Pericardium fibroblast (primary cell): ENCODE measurements at places on chromosomes 7 and 10. TPM values are rescaled to one million over a fixed set of nuclear protein-coding genes. Genes with fewer than 3 reads are reported as not detected.

Gene SLC35B4
- 8.2 and 9.1 TPM in 2 replicates for total RNA-seq

Gene CACNB2
- 1.2 and 1.9 TPM in 2 replicates for total RNA-seq

Gene LRIT1
- total RNA-seq: not detected in 2 replicates

Gene CHST15
- 7.3 and 20.4 TPM in 2 replicates for total RNA-seq

Gene FEZF1
- total RNA-seq: not detected in 2 replicates

Gene TMEM176B
- total RNA-seq: 2.2 and 12.2 TPM in 2 replicates

Gene GTF2IRD2
- total RNA-seq: 3.5 and 6.5 TPM in 2 replicates

Gene CCDC172
- total RNA-seq: not detected in 2 replicates

Gene PNLIPRP2
- not detected in 2 replicates for total RNA-seq

Gene TAS2R4
- total RNA-seq: 0.09 and 0.12 TPM in 2 replicates

Gene FASTK
- total RNA-seq: 72.9 and 100 TPM in 2 replicates

Gene GIMAP4
- total RNA-seq: not detected in 2 replicates
